ENCODE measurements at places on chromosomes 12 and 14.

- DNase-seq: peak; percentile 88
Observed at GRCh38 chr12:6953442-6954315, 2.5 kb downstream of the PTPN6 start.

DNA sequence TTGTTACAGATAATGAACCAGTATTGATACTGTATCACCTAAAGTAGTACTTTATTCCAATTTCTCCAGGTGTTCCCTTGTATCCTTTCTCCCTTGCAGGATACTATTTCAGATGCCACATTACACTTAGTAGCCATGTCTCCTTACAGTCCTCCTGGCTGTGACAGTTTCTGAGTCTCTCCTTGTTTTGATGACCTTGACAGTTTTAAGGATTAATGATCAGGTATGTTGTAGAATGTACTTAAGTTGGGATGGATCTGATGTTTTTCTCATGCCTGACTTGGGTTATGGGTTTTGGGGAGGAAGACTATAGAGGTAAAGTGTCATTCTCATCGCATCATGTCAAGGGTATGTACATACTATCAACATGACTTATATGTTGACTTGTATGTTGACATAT lies 193.6 kb downstream of the ADGRD1 start:
- DNase-seq: no peak

DNA sequence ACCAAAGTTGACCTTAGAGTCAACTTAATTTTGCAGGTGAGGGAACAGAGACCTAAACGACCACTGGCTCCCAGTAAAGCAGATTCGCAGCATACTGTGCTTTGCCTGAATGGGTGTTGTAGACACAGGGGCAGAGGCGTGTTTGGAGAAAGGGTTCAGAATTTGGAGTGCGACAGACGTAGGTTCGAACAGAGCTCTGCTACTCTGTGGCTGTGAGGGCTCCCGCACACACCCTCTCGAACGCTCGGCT lies 243 bp upstream of the TOMM20L start:
- DNase-seq: no peak

DNA sequence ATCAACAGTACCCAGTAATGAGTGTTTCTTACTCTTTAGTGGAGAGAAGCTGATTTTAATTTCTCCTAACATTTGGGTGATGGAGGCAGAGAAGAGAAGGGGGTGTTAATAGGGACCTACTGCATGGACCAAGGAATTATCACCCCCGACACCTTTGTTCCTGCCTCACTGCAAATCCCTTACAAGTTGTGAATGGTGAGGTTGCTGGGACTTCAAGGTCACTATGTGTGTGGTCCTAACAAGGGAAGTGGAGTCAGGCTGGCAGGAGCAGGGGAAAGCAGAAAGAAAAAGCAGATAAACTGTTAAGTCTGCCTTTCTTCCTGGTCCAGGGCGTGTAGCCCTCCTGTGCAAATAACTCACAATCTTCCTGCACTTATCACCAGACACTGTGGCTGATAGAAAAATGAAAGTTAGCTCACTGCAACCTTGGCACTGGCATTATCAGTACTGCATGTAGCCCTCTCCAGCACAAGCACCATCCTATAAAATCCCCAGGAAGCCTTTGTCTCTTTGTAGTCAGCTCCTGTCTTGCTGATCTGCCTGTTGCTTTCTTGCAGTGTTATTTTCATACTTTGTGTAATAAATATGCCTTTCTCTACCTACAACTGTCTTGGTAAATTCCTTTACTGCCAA lies 112.3 kb upstream of the DNM1L start:
- no peak for DNase-seq

GRCh38 chr12:5171701-5172100 lies 128.0 kb downstream of the KCNA5 start:
- no peak for DNase-seq

DNA sequence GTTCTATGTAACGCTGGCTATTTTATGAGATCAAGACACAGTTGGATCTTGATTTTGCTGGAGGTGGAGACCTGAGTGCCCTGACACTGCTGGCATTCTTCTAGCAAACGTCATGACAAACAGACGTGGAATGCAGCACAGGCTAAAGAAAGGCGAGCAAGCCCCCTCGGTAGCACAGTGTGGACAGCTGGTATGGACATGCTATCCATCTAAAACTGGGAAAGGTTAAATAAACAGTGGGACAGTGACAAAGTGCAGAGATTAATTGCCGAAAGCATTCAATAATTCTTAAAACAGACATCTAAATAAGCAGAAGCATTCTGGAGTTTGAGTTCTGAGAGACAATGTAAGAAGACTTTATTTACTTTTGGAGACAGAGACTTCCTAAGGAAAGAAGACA lies 237.2 kb downstream of the FBXL14 start:
- DNase-seq: no peak

- no peak for DNase-seq
Observed at GRCh38 chr12:16437926-16438325, 90.5 kb downstream of the MGST1 start.

DNA sequence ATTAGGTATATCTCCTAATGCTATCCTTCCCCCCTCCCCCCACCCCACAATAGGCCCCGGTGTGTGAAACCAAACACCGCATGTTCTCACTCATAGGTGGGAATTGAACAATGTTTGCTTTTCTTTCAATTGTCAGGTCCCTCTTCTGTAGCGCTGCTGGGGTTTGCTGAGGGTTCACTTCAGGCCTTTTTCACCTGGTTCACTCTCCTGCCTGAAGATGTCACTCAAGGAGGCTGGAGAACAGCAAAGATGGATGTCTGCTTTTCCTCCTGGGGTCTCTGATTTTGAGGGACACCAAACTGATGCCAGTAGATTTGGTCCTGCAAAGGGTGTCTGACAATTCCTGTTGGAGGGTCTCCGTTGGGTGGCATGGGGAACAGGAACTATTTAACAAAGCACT lies 35.8 kb downstream of the KLRK1 start:
- no peak for DNase-seq

DNA sequence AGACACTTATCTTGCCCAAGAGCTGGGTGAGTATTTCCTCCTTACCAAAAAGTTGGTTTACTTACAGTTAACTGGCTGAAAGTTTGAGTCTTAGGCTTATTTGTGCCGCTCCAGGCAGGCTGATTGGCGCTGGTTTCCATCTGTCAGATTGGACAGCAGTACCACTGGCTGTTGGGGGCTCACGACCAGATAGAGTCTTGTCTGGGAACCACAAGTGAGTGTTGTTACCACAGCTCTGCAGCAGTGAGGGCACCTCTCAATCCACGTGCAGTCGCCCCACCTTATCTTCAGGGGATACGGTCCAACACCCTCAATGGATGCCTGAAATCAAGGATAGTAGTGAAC lies 58.9 kb downstream of the DDX51 start:
- no peak for DNase-seq

DNA sequence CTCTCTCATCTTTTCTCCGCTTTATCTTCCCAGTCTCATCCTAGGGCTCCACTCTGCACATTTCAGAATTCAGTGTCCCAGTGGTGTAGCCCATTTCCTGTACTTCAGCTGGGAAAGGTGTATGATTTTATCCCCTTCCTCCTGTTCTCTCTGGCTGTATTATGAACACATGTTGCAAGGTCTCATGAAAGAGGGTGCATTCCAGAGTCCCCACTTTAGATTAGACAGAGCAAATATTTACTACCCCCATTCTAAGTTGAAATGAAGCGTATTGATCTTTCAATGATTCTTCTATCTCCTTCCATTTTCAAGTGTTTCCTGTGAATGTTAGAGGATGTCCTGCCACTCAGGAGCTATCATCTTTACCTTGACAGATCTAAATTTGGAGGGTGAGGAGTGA lies 123.2 kb downstream of the WIF1 start:
- DNase-seq: no peak

Measured in stimulated activated CD8-positive, alpha-beta memory T cell treated with anti-CD3 and anti-CD28 coated beads, Interleukin-15, amount 100 ng/mL, for 4 hours (primary cell).